ENCODE measurements at places on chromosomes 5 and 9.
A peak's percentile ranks its signal among the peaks of the same experiment; 100 is the strongest.

DNA sequence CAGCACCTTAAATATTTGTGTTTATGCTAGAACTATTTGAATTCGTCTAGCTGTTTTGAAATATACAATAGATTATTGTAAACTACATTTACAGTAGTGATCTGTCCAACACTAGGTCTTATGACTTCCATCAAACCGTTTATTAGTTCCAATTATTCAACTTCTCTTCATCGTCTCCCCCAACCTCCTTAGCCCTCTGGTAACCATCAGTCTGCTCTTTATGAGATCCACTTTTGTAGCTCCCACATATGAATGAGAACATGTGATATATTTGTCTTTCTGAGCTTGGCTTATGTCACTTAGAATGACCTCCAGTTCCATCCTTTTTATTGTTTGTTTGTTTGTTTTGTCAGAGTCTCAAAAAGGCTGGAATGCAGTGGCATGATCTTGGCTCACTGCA lies 11.8 kb downstream of the DMXL1 start:
- no peak for DNase-seq

GRCh38 chr5:180068519-180069090 lies 3.0 kb downstream of the RNF130 start:
- DNase-seq, result no peak

DNA sequence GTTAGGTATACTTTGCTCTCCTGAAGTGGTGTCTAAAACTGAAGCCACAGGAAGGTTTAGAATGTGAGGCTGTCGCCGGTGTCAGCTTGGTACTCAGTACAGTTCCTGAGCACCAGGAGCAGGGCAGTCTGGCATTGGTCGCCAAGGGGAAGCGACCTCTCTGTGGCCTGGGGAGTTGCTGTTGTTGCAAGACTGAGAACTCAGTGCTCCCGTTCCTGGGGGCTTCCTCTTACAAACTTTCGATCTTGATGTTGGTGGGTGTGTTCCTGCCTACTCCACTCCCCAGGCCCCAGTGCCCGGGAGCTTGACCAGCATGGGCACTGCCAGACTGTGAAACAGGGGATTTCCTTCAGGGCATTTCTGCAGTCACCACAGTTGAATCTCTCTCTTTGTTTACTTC lies 52.4 kb upstream of the PPARGC1B start:
- DNase-seq, result no peak

DNA sequence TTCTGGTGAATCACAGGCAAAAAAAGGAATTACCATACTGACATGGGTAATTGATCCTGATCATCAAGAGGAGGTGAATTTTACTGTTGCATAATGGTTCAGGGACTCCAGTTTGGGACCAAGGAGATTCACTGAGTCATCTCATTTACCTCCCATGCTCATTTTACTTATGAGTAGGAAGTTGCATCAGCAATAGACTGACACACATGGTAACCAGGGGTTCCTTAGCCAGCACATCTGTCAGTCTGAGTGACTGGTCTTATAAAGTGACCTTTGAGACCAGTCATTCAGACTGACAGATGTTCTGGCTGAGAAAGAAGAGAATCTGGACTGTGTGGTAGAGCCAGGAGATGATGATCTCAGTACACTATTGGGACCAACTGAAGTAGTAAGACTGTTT lies 384.6 kb upstream of the CD180 start:
- DNase-seq, result peak; percentile 5

- DNase-seq, result no peak
These were observed 18.9 kb upstream of the MGAT1 start for GRCh38 chr5:180821538-180821937.

- DNase-seq, result no peak
These were observed 43.5 kb downstream of the RUSC2 start for GRCh38 chr9:35533398-35533797.

DNA sequence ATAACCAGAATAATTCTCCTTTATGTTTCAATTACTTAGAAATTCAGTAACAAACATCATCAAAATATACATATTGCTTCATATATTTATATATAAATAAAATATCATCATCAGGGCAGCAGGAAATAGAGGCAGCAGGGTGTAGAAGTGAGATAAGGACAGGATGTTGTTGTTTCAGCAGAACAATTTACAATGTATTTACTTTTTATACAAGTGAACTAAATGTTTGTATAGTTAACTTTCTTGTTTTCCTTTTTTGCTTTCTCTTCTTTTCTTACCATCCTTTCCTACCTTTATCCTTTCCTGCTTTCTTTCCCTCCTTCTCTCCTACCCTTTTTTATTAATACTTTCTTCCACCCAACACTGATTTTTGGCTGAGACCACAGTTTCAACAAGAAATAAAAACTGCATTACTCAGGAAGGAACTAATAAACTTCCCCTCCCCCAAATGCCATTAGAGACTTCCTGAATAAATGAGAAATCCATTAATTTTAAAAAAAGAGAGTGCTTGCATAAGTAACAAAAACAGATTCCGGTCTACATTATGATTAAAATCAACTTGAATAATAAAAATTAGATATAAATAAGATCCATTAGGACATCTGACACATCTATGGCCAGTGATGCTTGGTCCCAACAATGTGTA lies 159.8 kb upstream of the ACOT12 start:
- DNase-seq, result no peak
